ENCODE measurements at places on chromosomes 11 and 22. TPM values are rescaled to one million over a fixed set of nuclear protein-coding genes. Genes with fewer than 3 reads are reported as not detected.

Gene CRYBA4
- not detected for total RNA-seq

Gene OR5AR1
- total RNA-seq: not detected

Gene MRGPRE
- total RNA-seq: not detected

Gene MAPK8IP1
- 10.7 TPM for total RNA-seq

Gene ATG16L2
- 3.4 TPM for total RNA-seq

Gene CCDC73
- total RNA-seq: not detected

Gene CECR2
- total RNA-seq: 0.06 TPM

Gene FDXACB1
- 8.1 TPM for total RNA-seq

Gene HBG2
- total RNA-seq: 2.6 TPM

Gene EFEMP2
- total RNA-seq: 0.33 TPM

Gene TBX1
- not detected for total RNA-seq

Gene LARGE2
- not detected for total RNA-seq

Gene HARBI1
- total RNA-seq: 5.8 TPM

Gene USH1C
- total RNA-seq: not detected

Gene FIBIN
- total RNA-seq: 5.7 TPM

Gene KRTAP5-10
- total RNA-seq: not detected

Gene APOL1
- total RNA-seq: 33.3 TPM

Gene WT1
- total RNA-seq: not detected
